ENCODE measurements at places on chromosomes 4 and X.
A peak's percentile ranks its signal among the peaks of the same experiment; 100 is the strongest.

- no peak for DNase-seq
These were observed 841 bp downstream of the ACOT9 start for GRCh38 chrX:23742174-23742696.

DNA sequence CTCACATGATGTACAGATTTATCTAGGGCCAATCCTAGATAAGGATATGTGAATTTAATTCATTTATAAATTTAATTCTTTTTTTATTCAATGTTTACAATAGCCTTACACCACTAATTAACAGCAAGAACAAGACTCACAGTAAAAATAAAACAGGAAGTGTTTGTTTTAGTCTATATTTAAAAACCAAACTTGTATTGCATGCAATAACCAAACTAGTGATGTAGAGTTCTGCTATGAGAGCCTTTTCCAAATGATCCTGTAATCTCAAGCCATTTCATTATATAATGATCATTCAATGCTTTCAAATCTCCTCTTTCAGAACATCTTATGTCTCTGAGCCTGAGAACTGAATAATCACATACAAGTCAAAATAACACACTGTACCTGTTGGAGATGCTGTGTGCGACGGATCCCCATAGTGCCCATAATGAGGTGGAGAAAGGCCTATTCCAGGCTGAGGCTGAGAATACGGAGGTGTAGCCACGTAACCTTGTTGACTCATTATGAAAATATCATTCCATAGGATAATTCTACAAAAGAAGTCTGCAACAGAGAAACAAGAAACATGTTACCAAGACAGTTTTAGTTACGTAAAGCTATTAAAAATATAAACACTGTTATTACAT is 2.6 kb downstream of the SEC24D start:
- no peak for DNase-seq

DNA sequence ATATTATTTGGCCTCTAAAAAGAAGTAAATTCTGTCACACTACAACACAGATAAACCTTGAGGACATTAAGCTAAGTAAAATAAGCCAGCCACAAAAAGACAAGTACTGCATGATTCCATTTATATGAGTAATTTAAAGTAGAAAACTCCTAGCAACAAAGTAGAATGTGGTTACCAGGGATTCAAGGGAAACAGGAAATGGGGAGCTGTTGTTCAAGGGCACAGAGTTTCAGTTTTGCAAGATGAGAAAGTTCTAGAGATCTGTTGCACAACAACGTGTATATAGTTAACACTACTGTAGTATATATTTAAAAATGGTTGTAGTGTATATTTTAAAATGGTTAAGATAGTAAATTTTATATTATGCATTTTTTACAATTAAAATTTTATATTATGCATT is 25.4 kb downstream of the SEC31A start:
- DNase-seq = peak; percentile 77

GRCh38 chr4:80294206-80294605 is 27.7 kb downstream of the FGF5 start:
- no peak for DNase-seq

GRCh38 chrX:93528917-93529316 is 144.5 kb downstream of the NAP1L3 start:
- DNase-seq = no peak
